GM13976 (cell line): ENCODE measurements at places on chromosomes 2 and 18.

DNA sequence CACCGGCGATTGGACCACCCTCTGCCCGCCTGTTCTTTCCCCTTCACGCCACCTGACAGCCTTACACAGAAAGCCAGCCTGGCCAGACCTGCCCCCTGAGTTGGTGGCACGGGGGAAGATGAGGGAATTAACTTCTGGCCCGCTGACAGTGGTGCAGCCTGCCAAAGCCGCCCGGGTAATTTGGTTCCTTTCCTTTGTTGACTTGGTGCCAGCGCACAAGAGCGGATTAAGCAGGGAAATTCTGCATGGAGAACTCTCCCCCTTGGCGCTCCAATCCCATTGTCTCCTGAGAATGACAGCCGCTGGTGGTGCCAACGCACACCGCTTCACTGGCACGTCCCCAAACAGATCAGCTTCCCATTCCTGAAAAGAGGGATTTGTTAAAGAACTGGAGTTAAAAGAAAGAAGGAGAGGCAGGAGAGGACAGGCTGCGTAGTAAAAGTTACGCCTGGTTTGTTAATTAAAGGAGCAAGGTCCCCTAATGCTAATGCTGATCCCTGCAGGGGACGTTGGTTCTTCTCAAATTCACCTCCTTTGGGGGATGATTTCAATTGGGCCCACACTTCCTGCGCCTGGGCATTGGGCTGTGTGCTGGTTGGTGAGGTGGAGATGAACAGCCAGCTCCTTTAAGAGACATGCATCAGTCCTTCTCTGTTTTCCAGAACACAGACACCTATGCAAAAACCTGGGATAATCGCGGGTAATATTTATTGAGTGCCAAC lies 286.8 kb downstream of the MYCN start:
- DNase-seq, result no peak

- DNase-seq, result no peak
Measured at GRCh38 chr2:158460632-158461297, 4.0 kb downstream of the PKP4 start.

DNA sequence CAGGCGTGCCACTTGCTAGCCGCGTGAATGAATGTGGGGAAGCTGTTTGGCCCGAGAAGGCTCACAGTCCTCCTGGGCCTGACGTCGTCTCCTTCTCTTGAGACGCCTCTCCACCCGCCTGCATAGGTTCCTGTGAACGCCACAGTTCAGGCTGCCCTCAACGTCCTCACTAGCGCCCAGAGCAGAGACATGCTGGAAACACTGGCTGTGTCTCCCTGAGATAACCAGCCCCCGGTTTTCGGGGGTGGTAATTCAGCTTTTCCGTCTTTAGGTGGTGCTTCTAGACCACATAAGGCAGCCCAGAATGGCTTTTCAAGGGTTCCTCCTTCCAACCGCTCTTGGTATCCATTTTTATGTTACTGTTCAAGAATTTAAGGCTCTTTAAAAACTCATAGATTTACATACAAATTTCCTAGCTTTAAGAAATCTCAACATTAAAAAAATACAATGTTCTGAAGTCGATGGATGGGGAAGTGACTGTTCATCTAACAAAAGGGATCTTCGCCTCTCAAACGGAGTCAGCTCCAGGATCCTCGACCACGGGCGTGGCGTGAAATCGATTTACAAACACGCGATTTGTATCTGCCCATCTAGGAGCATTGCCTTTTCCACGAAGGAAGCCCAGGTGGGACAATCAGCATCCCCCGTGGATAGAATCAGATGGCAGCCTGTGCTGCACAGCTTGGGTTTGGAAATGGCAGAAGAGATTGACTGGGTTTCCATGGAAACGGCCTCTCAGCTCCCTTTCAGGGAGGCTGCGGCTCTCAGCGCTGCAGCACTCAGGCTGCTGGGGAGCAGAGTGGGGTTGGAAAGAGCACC lies 110.6 kb upstream of the PXDN start:
- peak; percentile 45 for DNase-seq

DNA sequence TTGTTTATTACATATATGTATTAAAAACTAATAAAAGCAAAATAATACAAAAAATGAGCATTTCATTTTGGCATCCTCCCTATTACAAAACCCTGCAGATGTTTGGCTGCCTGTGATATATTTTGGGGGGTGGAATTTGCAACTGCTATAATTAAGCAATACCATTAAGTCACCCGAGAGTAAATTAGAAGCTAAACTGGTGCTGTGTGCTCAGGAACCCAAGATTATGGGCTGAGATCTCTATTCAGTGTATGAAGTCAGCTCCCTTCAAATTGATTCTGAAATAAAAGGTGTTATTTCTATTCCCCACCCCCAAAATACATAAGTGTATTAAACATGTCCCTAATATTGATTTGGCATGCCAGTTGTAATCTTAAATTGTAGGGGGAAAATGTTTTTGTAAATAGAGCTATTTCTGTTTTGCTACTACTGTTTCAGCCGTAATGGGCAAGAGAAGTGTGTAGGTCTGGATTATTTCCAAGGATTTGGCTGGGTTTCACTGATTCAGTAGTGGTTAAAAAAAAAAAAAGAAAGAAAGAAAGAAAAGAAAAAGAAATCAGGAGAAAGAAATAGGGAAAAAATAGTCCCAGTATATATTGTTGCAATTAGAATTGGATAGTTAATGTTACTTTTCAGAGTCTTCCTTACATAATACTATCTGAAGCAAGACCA lies 110.9 kb downstream of the SS18 start:
- no peak for DNase-seq

GRCh38 chr2:66137606-66138130 lies 297.3 kb upstream of the MEIS1 start:
- DNase-seq, result no peak
